ENCODE measurements at places on chromosomes 13 and 19.

- no peak for DNase-seq
These were observed 9.4 kb downstream of the LRP3 start for GRCh38 chr19:33203529-33203928.

DNA sequence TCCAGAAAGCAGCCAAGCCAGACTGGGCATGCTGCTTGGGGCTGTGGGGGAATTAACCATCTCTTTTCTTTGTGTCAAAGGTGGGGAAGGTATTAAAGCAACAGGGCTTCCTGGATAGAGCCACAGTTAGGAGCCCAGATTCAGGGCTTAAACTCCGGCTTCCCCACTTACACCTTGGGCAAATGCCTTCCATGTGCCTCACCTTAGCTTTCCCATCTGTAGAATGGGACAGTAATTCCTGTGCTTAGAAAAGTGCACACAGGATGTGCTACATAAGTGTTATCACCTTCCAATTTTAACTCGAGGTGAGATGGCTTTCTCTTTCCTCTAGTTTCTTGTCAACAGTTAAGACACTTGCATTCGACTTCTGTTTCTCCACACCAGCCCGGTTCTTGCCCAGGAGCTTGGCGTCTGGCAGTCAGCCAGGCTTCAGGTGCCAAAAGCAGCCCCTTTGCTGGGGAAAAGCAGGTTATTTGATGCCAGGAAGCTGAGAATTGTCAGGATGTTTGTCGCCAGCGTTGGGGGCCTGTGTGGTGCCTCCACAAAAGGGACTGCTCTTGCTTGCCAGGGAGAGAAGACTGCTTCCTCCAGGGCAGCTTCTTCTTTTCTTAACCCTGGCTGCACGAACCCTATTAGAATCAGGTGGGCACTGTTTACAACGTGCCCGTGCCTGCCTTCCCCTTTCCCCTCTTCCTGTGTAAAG is 79.2 kb downstream of the SIPA1L3 start:
- DNase-seq = peak; percentile 11

DNA sequence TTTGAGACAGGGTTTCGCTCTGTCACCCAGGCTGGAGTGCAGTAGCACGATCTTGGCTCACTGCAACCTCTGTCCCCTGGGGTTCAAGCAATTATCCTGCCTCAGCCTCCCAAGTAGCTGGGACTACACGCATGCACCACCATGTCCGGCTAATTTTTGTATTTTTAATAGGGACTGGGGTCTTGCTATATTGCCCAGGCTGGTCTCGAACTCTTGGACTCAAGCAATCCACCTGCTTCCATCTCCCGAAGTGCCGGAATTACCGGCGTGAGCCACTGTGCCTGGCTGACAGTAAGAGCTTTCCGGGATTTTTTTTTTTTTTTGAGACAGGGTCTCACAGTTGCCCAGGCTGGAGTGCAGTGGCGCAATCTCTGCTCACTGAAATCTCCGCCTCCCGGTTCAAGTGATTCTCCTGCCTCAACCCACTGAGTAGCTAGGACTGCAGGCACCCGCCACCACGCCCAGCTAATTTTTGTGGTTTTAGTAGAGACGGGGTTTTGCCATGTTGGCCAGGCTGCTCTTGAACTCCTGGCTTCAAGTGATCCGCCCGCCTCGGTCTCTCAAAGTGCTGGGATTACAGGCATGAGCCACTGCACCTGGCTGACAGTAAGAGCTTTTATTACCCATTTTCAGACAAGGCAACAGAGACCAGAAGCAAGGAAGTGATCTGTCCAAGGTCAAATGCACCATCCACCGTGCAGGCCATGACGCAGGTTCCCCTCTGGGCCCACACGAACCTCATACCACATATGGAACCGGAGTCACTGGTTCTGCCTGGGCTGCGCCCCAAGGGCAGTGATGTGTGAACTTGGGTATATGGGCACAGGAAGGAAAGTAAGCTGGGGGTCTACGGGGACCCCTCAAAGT is 21.0 kb downstream of the RFX1 start:
- DNase-seq = peak; percentile 69

DNA sequence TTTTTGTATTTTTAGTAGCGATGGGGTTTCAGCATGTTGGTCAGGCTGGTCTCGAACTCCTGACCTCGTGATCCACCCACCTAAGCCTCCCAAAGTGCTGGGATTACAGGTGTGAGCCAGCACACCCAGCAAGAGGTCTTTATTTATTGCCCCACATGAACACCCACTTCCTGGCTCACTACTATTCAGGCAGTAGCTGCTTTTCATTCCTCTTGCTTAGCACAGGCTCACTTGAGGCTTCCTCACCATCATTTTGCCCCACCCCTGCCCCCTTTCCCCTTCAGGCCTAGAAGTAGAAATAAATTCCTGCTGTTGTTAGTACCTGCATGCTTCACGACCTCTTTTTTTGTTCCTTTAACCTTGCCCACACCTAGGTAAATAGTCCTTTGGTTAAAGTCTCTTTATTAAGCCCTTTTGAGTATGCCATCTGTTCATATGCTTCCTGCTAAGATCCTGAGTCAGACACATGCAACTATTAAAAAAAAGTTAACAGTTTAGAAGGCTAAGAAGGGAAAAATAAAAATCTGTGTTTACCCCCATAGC is 33.5 kb upstream of the ITM2B start:
- DNase-seq = no peak

GRCh38 chr13:106103779-106104178 is 431.7 kb downstream of the EFNB2 start:
- DNase-seq = no peak

- no peak for DNase-seq
These were observed 21.7 kb downstream of the IFT88 start for GRCh38 chr13:20588529-20589110.

GRCh38 chr13:88303605-88304004 is 632.4 kb downstream of the SLITRK5 start:
- no peak for DNase-seq

DNA sequence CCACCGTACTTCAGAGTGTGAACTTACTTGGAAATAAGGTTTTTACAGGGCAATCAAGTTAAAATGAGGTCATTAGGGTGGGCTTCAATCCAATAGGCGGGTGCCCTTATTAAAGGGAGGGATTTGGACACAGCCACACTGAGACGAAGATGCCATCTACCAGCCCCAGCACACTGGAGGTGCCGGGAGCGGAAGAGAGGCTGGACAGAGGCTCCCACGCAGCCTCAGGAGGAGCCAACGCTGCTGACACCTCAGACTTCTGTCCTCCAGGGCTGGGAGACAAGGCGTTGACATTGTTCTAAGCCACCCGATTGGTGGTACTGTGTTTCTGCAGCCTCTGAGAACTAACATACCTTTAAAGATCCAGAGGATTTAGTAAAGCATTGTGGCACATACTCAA is 12.6 kb upstream of the RAB20 start:
- DNase-seq = no peak

- DNase-seq = no peak
These were observed 28.9 kb downstream of the ARL11 start for GRCh38 chr13:49657241-49657641.

DNA sequence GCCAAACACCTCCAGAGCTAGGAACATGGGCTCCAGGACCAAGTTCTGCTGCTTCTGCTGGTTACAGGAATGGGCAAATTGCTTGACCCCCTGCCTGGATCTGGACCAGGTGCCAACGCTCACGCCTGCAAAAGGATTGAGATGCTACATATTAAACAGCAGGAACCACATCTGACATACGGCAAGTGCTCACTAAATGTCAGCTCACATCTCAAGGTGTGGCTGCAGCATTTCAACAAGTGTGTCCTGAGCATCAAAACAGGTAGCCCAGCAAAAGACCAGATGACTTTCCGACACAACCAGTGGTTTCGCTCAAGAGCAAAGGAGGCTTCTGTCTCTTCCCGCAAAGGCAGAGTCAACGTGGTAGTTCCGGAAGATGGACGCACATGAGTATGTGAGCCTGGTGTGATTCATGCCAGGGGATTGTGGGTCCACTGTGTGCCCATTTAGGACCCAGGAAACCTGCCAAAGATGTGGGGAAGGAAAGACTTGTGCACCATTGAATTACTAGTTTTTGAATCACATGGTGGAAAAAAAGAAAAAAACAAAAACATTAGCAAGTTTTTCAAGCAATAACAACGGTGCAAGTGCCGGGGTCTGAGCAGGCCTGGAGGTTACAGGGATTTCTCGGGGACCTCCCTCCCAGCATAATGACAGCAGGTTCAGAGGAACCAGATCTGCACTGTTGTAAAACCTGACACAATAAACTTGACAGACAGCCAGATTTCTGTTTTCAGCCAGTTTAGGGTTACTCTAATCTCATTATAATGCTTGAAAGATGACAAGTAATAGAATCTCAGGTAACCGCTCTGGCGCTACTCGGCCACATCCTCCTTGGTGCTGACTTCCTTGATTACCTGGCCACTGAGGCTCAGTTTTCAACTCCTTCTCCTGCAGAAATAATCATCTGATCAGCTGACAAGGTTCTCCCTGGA is 77.9 kb downstream of the SOX1 start:
- DNase-seq = no peak

DNA sequence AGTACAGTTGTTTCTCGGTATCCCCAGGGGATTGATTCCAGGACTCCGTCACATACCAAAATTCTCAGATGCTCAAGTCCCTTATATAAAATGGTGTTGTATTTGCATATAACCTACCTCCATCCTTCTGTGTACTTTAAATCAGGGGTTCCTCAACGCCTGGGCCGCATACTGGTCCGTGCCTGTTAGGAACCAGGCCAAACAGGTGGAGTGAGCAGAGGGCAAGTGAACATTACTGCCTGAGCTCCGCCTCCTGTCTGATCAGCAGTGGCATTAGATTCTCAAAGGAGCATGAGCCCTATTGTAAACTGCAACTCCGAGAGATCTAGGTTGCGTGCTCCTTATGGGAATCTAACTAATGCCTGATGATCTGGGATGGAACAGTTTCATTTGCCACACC is 42.2 kb upstream of the KCTD4 start:
- no peak for DNase-seq

GRCh38 chr19:17497149-17497798 is 14.2 kb upstream of the PGLS start:
- no peak for DNase-seq

- no peak for DNase-seq
These were observed 338.6 kb upstream of the ARGLU1 start for GRCh38 chr13:106906426-106906996.

Data from suppressor macrophage (primary cell).